Activated CD4-positive, alpha-beta T cell treated with anti-CD3 and anti-CD28 coated beads for 36 hours (primary cell): ENCODE measurements at places on chromosomes 1 and 21. TPM values are rescaled to one million over a fixed set of nuclear protein-coding genes. Genes with fewer than 3 reads are reported as not detected.

The DYRK3 gene
- 8.7 TPM for total RNA-seq

The GBP6 gene
- 0.46 TPM for total RNA-seq

The LRRN2 gene
- total RNA-seq = not detected

The SEC16B gene
- total RNA-seq = not detected

The LCE2A gene
- total RNA-seq = not detected

The RAP1GAP gene
- total RNA-seq = 2.1 TPM

The ETNK2 gene
- total RNA-seq = 0.82 TPM

The SERPINC1 gene
- total RNA-seq = not detected

The ACKR1 gene
- not detected for total RNA-seq

The NBPF4 gene
- not detected for total RNA-seq

The AMY2A gene
- not detected for total RNA-seq

The CD55 gene
- 92.7 TPM for total RNA-seq

The LCE6A gene
- total RNA-seq = not detected

The SPATA17 gene
- total RNA-seq = not detected

The ELAPOR1 gene
- 7.1 TPM for total RNA-seq

DNA sequence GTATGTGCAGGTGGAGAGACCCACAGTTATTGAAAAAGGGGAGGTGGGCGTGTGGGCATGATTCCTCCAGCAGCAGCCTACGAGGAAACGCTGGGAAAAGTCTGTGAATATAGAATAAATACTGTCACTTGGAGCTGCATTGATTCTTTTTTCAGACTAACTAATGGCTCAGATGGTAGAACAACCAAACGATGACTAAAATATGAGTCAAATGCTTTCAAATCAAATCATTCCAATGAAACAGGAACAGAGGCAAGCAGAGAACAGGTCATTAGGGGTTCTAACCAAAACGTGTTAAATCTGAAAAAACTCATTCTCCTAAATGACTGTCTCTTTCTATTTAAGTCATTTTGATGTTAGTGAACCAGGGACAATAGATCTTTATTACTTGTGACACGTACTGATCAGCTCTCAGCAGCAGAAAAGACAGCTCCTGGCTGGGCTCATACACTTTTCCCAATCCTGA lies 35.1 kb upstream of the SEC16B start:
- DNase-seq = no peak

DNA sequence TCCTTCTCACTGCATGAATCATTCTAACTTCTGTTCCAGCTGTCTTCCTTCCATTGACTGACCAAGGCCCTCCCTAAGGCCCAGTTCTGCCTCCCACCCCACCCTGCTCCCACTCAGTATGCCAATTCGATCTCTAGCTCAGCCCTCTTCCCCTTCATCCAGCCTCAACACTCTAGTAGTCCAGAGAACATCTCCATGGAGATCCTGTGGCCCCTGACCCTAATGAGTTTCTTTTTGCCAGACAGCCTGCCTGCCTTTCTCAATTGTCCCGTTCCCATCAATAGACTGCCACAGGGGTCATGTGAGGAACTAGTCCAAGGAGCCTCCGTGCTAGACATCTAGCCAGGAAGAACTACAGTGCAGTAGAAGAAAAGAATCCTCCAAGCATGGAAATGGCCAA lies 26.4 kb downstream of the RRAGC start:
- no peak for DNase-seq

DNA sequence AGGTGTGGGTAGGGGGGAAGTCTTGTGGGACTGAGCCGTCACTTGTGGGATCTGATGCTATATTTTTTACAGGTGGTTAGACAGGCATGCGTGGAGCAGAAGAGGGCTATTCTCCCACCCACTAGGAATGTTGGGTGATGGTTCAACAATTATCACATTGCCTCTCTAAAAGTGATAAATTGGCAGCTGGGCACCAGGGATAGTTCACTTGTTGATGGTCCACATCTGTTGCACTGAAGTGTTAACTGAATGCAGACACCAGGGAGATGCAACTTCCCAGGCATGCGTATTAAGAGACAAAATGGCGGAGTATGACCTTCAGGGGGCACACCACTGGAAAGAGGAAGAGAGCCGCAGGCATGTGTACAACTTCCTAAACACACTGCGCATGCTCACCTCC lies 193.3 kb upstream of the TNR start:
- no peak for DNase-seq

DNA sequence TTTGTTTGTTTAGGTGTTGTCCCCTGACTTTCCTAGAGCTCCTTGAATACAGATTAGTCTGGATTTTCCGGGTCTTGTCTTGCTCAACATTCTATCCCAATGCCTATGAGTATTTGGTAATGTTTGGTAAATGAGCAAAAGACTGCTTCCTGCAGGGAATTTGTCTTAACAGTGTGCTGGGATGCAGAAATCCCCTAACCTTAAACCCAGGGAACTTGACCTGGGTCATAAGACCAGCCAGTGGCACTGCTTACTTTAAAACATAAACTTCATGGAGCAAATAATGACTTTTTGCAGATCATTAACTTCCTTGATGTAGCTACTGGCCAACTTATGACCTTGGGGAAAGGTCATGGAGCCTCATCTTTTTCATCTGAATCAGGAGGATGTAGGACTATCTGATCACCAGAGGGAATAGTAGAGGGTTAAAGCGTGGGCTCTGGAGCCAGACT lies 27.2 kb downstream of the TCEANC2 start:
- no peak for DNase-seq

GRCh38 chr1:203480525-203481084 lies 5.0 kb downstream of the PRELP start:
- peak; percentile 67 for DNase-seq

- peak; percentile 35 for DNase-seq
Observed at GRCh38 chr1:94719926-94720793, 100.0 kb upstream of the SLC44A3 start.

GRCh38 chr21:35697321-35697808 lies 363.0 kb downstream of the SETD4 start:
- peak; percentile 16 for DNase-seq

- DNase-seq = no peak
Observed at GRCh38 chr1:2855206-2856065, 53.9 kb upstream of the TTC34 start.

DNA sequence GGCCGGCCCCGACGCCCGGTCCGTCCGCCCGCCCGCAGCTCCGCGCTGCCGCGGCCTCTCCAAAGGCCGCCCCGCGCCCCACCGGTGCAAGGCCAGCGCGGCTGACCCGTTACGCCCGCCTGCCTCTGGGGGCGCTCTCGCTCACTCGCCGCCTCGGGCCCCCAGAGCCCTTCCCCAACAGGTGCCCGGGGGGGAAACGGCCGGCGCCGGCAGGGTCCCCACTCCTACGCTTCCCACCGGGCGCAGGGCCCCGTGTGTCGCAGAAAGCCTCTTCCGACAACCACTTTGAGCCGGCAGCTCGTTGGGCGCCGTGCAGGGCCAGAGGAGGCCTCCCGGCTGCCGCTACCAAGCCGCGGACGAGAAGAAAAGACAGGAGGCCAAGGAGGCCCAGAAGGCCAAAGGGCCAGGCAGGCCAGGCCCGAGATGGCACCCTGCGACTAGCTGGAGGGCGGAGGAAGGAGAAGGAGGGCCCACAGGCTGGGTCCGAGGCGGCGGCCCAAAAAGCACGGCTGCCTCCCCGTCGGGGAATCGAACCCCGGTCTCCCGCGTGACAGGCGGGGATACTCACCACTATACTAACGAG lies 64.9 kb upstream of the FCGR2A start:
- DNase-seq = peak; percentile 83

- DNase-seq = no peak
Observed at GRCh38 chr1:64848136-64848535, 103.3 kb downstream of the RAVER2 start.

GRCh38 chr1:112849425-112850033 lies 106.5 kb downstream of the SLC16A1 start:
- peak; percentile 20 for DNase-seq

- peak; percentile 74 for DNase-seq
Observed at GRCh38 chr1:31182352-31182751, 57.3 kb downstream of the NKAIN1 start.

GRCh38 chr1:65267271-65267670 lies 42.1 kb upstream of the DNAJC6 start:
- no peak for DNase-seq

GRCh38 chr1:1462318-1462966 lies 9.1 kb upstream of the ATAD3B start:
- DNase-seq = no peak

GRCh38 chr1:192545896-192546521 lies 29.6 kb upstream of the RGS1 start:
- DNase-seq = no peak

GRCh38 chr1:235939480-235939775 lies 72.7 kb upstream of the LYST start:
- DNase-seq = no peak

GRCh38 chr1:92980732-92981647 lies 19.7 kb upstream of the DIPK1A start:
- peak; percentile 46 for DNase-seq

- no peak for DNase-seq
Observed at GRCh38 chr1:5914676-5915365, 77.4 kb downstream of the NPHP4 start.

- DNase-seq = no peak
Observed at GRCh38 chr1:30302858-30303257, 420.5 kb downstream of the MATN1 start.

- peak; percentile 26 for DNase-seq
Observed at GRCh38 chr1:83692524-83693381, 306.2 kb downstream of the TTLL7 start.

DNA sequence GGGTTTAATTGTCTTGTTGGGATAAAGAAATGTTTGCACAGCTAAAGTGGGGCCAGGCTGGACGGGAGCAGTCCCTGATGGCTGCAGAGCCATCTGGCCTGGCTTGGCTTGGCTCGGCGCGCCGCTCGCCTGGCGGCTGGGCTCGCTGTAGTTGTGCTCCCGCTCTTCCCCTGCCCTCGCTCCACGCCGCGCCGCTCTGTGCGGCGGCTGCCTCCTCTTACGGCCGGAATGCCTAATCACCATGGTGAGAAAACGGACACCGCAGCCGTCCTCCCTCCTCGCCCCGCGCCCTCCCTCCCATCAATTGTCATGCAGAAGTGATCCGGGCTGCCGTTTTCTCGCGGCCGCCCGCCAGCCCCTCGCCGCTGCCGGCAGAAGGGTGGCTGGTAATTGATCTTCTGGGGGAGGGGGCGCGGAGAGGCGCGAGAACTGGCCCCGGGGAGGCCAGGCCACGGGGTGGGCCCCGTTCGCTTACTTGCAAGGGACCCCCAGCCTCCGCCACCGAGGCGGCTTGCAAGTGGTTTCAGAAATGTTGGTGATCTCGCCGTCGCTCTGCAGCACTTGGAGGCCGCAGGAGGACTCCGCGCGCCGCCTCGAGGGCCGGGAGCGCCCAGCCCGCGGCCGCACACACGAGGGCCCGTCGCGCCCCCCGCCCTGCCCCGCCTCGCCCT lies 12.4 kb downstream of the RNF220 start:
- peak; percentile 21 for DNase-seq

DNA sequence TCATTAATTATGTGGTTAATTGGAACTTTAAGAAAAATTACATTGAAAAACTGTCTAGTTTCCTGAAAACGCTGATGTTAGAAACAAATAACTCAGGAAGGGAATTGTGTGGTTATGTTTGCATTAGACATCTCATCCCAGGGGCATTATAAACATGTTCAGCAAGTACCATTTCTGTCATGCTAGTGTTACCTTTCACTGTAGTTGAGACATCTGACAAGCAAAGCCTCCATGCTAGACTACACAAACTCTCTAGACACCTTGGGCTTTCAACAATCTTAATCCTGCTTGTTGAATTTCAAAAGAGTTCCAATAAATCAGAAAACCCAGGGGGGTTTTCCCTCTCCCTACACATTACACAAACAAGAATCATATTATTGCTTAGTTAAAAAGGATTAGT lies 536.8 kb downstream of the KCNT2 start:
- DNase-seq = no peak

- no peak for DNase-seq
Observed at GRCh38 chr1:84538599-84538998, 32.2 kb upstream of the GNG5 start.

- no peak for DNase-seq
Observed at GRCh38 chr1:162166917-162167615, 97.6 kb downstream of the NOS1AP start.

GRCh38 chr1:55927702-55928290 lies 651.6 kb downstream of the PLPP3 start:
- no peak for DNase-seq

DNA sequence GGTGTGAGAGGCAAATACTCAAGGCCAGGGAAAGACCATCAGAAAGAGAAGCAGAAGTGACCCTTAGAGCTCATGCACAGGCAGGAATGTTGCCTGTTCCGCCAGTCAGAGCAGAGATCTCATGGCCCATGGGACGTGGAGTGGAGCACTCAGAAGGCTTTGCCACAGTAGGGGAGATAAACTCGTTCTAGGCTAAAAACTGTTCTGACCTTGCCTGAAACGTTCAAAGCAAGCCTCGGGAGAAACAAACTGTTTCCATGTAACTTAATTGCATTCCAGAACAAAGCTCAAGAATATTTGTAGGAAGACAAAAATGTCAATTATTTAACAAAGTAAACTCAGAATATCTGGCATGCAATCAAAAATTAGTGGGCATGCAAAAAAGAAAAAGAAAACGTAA lies 20.7 kb upstream of the SLC19A1 start:
- DNase-seq = no peak

DNA sequence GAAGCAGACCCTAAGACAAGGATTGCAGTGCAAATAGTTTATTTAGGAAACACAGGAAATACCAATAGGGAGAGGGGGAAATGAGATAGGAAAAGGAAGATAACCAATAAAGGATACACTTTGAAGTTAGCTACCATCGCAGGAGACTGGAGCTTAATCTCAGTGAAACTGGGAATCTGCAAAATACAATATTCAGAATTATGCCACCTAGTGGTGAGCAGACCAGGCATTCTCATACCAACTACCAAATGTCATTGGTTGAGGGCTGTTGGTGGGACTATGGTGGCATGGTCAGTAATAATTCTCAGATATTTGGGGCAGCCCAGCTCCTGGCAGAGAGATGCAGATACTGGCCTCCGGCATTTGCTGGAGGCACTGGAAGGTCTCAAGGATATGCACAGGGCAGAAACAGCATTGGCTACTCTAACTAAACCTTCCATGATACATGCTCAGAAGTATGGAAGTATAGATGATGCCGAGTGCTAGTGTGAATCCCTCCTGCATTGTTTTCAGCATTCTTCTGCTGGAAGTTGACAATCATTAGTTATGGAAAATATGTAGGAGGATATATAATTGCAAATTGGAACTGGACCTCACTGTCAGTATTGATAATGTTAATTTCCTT lies 11.8 kb upstream of the ZFP69B start:
- DNase-seq = peak; percentile 34

GRCh38 chr1:206893380-206893779 lies 3.9 kb upstream of the IL24 start:
- DNase-seq = no peak
